Dorsolateral prefrontal cortex (tissue), 122 donors: ENCODE measurements at places on chromosomes 16 and 17. TPM values are rescaled to one million over a fixed set of nuclear protein-coding genes. Genes with fewer than 3 reads are reported as not detected.

Gene SYNGR3
- total RNA-seq = 156 TPM

Gene GCGR
- total RNA-seq = not detected

Gene CDC6
- 6.7 TPM for total RNA-seq

Gene ALDOC
- total RNA-seq = 698 TPM

Gene TPSB2
- total RNA-seq = not detected

Gene NOS2
- 7.5 TPM for total RNA-seq

Gene KRTAP4-4
- not detected for total RNA-seq

Gene WDR90
- 31.8 TPM for total RNA-seq

Gene TP53TG3
- not detected for total RNA-seq

Gene HOXB1
- not detected for total RNA-seq

Gene DNASE1L2
- total RNA-seq = 12.2 TPM

Gene SLC6A2
- not detected for total RNA-seq

Gene TBC1D24
- 79.2 TPM for total RNA-seq

Gene FGF11
- total RNA-seq = 5.9 TPM

Gene TRIM72
- 0.56 TPM for total RNA-seq

Gene PRSS27
- 2.5 TPM for total RNA-seq

Gene ABI3
- 4.4 TPM for total RNA-seq

Gene BCKDK
- total RNA-seq = 47.0 TPM

Gene CTRB1
- not detected for total RNA-seq

Gene TBC1D3I
- total RNA-seq = 3.8 TPM

Gene KRTAP9-2
- not detected for total RNA-seq

Gene EVPL
- 1.3 TPM for total RNA-seq

Gene NR1D1
- total RNA-seq = 57.2 TPM

Gene SMIM36
- total RNA-seq = not detected

Gene C16orf96
- total RNA-seq = 0.56 TPM

Gene HLF
- total RNA-seq = 125 TPM

Gene DNASE1
- 20.8 TPM for total RNA-seq

Gene VMO1
- 5.0 TPM for total RNA-seq

Gene MEOX1
- not detected for total RNA-seq
